ENCODE measurements at places on chromosomes 3 and 15.
A peak's percentile ranks its signal among the peaks of the same experiment; 100 is the strongest.

DNA sequence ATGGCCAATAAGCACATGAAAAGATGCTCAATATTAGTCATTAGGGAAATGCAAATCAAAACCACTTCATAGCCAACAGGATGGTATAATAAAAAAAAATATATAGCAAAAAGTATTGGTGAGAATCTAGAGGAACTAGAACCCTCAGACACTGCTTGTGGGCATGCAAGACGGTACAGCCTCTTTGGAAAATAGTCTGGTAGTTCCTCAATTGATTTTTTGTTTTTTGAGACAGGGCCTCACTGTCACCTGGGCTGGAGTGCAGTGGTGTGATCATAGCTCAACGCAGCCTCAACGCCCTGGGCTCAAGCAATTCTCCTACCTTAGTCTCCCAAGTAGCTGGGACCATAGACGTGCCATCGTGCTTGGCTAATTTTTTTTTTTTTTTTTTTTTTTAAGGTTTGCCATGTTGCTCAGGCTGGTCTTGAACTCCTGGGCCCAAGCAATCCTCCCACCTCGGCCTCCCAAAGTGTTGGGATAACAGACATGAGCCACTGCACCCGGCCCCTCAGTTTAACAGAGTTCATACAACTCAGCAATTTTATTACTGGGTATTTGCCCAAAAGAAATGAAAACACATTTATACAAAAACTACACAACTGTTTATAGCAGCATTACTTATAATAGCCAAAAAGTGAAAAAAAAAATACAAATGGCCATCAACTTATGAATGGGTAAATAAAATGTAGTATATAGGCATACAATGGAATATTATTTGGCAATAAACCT lies 5.1 kb downstream of the PRC1 start:
- DNase-seq, result no peak

DNA sequence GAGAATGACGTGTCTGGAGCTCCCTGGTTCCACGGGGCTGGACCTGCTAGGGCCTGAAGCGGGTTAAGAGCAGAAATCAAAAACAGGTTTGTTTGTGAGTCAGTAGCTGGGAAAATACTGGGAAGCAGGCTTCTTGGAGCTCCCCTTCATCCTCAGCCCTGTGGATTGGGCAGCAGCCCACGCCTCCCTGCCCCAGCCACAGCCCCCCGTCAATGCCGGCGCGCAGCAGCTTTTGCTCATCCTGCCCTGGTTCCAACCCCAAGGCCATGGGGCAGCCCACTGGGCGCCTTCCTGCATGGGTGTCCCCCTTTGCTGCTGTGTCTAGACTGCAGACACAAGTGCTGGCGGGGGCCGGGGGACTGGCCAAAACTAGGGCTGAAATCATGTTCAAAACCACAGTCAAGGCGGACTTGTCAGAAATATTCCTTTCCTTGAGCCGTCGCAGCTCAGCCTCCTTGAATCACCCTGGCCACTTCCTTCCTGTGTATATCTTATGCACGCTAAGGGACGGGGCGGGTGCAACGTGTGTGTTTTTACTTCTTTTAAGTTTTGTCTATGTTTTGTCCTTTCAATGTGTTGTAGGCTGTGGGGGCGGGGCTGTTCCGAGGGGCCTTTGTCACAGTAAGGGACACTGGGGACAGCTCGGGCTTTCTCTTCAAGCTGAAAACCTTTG lies 108.1 kb downstream of the KLF13 start:
- DNase-seq, result peak; percentile 78

- no peak for DNase-seq
These were observed 307.1 kb downstream of the IL20RB start for GRCh38 chr3:137264843-137265330.

DNA sequence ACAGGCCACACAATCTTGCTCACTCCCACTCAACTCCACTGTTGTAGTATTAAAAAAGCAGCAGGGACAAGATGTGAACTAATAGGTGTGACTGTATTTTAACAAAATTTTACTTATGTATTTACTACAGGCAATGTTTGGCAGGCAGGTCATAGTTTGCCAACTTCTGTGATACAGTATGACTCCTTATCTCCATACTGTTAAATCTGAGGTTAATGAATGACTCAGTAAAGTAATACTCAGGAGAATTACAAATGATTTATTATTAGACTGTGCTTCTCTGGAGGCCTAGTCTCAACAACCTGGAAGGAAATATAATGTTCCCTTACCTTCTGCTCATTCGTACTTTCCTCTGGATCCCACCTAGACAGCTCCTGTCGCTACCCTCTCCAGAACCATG lies 258.6 kb upstream of the KCNMB2 start:
- DNase-seq, result no peak

DNA sequence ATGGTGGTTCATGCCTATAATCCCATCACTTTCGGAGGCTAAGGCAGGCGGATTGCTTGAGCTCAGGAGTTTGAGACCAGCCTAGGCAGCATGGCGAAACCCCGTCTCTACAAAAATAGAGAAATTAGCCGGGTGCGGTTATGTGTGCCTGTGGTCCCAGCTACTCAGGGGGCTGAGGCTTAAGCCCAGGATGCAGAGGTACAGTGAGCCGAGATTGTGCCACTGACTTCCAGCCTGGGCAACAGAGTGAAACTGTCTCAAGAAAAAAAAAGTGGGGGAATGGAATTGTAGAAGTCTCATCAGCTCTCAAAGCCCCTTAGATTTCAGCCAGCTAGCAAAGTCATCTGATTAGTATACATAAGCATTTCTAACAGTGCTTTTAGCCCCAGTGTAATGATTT lies 33.2 kb downstream of the TIPARP start:
- no peak for DNase-seq

GRCh38 chr15:76147906-76148570 lies 88.3 kb downstream of the TMEM266 start:
- peak; percentile 8 for DNase-seq

GRCh38 chr3:186596568-186597287 lies 16.1 kb upstream of the AHSG start:
- no peak for DNase-seq
